IMR-90 (cell line): ENCODE measurements at places on chromosomes 4 and X. TPM values are rescaled to one million over a fixed set of nuclear protein-coding genes. Genes with fewer than 3 reads are reported as not detected.

The NAP1L3 gene
- 3.2 and 3.7 TPM in 2 replicates for polyA plus RNA-seq

The F11 gene
- polyA plus RNA-seq: not detected in 2 replicates

The FIP1L1 gene
- 28.6 and 31.1 TPM in 2 replicates for polyA plus RNA-seq

The BEND2 gene
- polyA plus RNA-seq: not detected in 2 replicates

The FAM149A gene
- 0.44 and 0.70 TPM in 2 replicates for polyA plus RNA-seq

The FSTL5 gene
- not detected in 2 replicates for polyA plus RNA-seq

The PRKG2 gene
- polyA plus RNA-seq: 0.27 and 0.44 TPM in 2 replicates

The MAP3K15 gene
- polyA plus RNA-seq: 0.10 and 0.13 TPM in 2 replicates

The F8 gene
- polyA plus RNA-seq: 1.1 and 1.5 TPM in 2 replicates

The LEF1 gene
- polyA plus RNA-seq: 0.93 and 1.7 TPM in 2 replicates

- no peak for DNase-seq
Observed at GRCh38 chr4:84058201-84058600, 440.9 kb downstream of the NKX6-1 start.

DNA sequence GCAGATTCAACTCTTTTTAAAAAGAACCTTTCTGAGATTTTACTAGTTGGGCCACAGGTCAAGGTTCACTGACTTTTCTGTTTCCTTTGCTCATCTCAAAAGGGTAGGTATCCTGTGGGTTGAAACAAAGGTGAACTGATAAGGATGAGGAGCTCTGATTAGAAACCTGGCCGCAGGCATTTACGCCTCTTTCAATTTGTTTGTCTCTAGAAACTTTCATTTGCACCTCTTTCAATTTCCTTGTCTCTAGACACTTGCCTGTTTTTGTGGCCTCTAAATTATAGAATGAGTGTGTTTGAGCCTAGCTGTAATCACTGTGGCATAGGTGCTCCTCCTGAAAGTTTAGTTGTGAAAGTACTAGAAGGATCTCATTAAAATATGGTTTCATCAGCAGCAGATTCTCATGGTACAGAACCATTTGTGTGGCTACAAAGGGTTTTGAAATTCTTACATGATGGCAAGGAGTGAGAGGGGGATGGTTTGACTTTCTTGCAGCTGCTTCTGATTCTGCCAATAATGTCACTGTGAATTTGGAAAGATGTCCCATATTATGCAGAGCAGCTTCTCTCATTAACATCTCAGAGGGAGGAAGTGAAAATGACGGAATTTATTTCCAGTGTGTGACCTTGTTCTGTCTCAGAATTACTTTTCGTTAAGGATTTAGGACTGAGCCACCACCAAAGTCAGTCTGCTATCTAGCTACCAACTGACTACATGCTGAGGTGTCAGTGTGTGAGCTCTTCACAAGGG lies 142.2 kb downstream of the SH2D1A start:
- DNase-seq: no peak

GRCh38 chr4:32689518-32689917 lies 1969.3 kb downstream of the PCDH7 start:
- no peak for DNase-seq

GRCh38 chr4:911221-911751 lies 20.8 kb downstream of the GAK start:
- DNase-seq: no peak

- DNase-seq: peak; percentile 84
Observed at GRCh38 chrX:47796433-47796906, 40.2 kb upstream of the ZNF81 start.

DNA sequence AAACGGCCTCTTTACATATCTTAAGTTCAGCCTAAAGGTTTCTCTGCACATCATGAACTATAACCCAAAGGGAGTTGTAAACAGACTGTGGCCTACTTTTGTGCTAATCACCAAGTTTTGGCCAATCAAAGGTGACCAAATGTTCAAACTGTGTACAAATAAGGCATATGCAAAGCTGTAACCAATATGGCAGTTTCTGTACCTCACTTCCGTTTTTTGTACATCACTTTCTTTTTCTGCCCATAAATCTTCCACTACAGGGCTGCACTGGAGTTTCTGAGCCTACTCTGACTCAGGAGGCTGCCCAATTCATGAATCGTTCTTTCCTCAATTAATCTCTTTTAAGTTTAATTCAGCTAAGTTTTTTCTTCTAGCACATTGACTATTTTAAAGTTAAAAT lies 318.7 kb downstream of the SLC7A11 start:
- no peak for DNase-seq

DNA sequence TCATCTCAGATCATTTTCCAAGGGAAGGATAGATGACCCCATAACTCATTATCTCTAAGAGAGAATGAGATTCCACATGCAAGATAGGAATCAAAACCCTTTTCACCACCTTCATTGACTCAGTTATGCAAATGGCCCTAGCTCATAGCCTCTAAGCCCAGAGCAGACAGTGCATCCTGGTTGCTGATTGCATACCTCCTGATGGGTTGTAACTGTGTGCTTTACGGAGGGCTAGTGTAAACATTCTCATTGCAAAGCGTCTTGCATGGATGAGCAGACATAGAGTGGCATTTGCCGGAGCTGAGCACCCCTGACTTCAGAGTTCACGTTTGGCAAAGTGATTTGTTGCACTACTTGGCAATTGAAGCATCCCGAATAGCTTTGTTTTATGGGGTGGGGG lies 151.0 kb downstream of the VCX3A start:
- DNase-seq: no peak

DNA sequence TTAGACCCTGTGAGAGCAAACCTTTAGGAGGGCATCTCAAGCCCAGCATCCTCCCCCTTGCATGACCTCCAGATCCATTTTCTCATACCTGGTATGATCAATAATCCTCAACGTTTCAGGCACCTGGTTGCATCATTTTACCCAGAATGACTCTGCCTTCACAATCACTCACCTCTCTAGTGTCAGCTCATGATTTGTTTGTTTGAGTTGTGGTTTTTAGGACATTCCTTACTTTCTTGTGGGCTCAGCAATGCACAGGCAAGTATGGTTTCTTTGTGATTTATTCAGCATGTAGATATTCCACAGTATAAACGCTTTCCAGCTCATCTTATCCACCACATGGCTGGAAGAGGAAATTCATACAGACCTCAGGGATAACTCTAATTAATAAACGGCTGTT lies 93.6 kb upstream of the CPEB2 start:
- peak; percentile 33 for DNase-seq

- no peak for DNase-seq
Observed at GRCh38 chrX:26778320-26778888, 562.4 kb downstream of the MAGEB5 start.

DNA sequence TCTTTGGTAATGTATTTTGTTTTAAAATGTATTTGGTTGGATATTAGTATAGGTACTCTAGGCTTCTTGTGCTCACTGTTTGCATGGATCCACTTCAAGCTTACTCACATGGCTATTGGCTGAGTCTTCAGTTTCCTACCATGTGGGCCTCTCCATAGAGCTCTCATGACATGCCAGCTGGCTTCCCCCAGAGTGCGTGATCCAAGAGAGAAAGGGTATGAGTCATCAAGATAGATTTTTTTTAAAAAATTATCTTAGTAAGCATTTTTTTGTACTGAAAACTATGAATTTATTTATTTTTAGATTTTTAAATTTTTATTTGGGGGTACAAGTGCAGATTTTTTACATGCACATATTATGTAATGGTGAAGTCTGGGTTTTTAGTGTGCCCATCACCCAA lies 219.1 kb upstream of the AMOT start:
- DNase-seq: no peak

- peak; percentile 2 for DNase-seq
Observed at GRCh38 chrX:155745792-155746191, 133.0 kb upstream of the TMLHE start.
